ENCODE measurements at places on chromosomes 1 and 21.
A peak's percentile ranks its signal among the peaks of the same experiment; 100 is the strongest.

DNA sequence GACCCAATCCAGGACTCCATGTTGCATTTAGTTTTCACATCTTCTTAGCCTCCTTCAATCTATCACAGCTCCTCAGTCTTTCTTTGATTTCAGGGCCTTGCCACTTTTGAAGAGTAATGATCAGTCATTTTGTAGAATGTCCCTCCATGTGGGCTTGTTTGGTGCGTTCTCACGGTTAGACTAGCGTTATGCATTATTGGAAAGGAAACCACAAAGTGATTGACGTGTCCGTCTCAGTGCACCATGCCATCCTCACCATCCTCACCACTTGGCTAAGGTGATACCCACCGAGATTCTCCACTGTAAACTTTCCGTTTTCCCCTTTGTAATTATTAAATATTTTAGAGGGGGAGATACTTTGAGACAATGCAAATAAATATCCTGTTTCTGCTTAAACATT, 59.6 kb upstream of the OLIG2 start:
- DNase-seq, result no peak

DNA sequence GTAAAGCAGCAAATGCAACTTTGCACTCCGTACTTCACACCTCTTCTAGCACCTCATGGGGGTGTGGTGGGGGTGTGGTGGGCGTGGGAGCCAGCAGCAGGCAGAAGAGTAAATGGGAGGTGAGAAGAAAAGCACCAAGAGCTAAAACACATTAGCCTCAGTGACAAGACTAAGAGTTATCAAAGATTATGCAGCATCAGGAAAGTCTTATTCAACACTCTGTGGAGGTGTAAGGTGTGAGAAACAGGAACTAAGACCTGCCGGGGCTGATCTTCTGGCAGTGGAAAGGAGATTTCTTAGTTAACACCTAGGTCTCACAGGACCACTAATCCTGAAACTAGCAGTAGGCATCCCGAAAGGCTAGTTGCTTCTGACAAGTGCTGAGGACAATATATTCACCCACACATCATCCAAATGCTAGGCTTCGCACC, 9.9 kb downstream of the TGFBR3 start:
- DNase-seq, result peak; percentile 32

GRCh38 chr1:113042285-113043143, 30.5 kb upstream of the LRIG2 start:
- peak; percentile 4 for DNase-seq

DNA sequence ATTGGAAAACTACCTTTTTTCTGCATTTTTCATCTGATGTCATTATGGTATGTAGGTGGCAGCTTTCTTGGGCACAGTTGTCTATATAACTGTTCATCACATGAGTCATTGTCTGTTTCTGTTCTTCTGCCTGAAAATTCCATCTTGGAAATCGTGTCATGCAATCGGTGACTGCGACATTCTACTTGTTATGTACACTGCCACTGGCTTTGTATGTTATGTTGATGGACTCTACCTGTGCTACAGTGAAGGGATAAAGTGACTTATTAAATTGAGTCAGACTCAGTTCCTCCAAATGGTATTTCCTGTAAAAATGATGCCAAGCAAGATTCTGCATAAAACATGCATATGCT, 8.6 kb downstream of the SMAP2 start:
- DNase-seq, result no peak

DNA sequence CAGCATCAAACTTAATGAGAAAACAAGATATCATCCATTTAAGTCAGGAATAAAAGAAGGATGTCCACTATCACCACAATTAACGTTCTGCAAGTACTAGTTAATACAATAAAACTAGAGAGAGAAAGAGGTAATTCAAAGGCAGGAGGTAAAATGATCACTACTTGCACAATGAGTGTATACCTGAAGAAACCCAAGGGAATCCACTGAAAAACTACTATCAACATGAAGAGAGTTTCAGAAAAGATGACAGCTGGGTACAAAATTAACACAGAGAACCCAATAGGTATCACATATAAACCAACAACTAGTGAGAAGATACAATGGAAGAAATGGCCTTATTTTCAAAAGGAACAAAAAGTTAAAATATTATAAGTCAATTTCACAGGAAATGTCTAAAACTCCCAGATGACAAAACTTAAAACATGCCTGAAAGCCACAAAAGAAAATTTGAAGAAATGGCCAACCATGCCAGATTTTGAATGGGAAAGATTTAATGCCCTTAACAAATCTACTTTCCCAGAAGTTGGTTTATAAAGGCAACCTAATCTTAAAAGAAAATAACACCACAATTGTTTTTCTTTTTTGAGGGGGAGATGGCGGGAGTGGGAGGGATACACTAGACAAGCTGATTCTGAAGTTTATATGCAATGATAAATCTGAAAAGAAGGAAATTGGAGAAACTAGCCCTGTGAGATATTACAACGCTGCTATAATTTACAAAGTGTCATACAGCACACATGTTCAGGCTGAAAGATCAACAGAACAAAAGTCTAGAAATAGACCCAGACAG, 17.8 kb downstream of the VPS26C start:
- DNase-seq, result no peak

GRCh38 chr1:151166505-151166956, 587 bp downstream of the SCNM1 start:
- DNase-seq, result no peak

DNA sequence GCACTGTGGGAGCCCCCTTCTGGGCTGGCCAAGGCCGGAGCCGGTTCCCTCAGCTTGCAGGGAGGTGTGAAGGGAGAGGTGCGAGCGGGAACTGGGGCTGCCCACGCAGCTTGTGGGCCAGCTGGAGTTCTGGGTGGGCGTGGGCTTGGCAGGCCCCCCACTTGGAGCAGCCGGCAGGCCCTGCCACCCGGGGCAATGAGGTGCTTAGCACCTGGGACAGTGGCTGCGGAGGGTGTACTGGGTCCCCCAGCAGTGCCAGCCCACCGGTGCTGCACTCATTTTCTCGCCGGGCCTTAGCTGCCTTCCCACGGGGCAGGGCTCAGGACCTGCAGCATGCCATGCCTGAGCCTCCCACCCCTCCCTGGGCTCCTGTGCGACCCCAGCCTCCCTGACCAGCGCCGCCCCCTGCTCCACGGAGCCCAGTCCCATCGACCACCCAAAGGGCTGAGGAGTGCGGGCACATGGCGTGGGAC, 11.6 kb downstream of the SCYL3 start:
- DNase-seq, result no peak

DNA sequence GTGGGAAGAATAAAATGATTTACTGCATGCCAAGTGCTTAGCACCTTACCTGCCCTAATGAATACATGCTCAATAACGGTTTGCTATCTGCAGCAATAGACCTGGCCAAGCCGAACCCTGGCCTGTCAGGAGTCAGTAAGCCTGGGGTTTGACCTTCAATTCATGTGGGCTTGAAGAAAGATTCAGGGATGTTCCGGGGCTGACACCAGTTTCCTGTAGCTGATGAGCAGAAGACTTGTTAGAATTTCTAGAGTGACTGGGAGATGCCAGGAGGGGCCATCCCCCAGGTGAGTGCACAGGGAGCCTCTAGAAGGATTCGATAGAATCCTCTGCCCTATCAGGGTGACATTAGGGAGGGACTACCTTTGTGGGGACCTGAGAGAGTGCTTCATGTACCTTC, 210.9 kb downstream of the HIVEP3 start:
- no peak for DNase-seq

GRCh38 chr1:216045400-216045799, 377.8 kb downstream of the USH2A start:
- no peak for DNase-seq

GRCh38 chr1:209646558-209646957, 5.7 kb downstream of the LAMB3 start:
- no peak for DNase-seq

DNA sequence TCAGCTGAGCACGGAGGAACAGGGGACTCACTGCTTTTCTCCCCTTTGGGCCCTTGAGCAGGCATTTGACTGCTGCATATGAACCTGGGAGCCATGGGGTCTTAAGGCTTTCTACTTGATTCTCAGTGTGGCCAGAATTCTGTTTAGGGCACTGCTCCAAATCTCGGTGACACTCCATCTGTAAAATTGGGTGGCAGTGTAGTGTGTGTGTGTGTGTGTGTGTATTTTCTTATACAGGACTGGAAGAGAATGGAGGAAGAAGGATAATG, 162.2 kb downstream of the PBX1 start:
- no peak for DNase-seq

GRCh38 chr1:110282395-110282794, 56.8 kb upstream of the RBM15 start:
- DNase-seq, result no peak

DNA sequence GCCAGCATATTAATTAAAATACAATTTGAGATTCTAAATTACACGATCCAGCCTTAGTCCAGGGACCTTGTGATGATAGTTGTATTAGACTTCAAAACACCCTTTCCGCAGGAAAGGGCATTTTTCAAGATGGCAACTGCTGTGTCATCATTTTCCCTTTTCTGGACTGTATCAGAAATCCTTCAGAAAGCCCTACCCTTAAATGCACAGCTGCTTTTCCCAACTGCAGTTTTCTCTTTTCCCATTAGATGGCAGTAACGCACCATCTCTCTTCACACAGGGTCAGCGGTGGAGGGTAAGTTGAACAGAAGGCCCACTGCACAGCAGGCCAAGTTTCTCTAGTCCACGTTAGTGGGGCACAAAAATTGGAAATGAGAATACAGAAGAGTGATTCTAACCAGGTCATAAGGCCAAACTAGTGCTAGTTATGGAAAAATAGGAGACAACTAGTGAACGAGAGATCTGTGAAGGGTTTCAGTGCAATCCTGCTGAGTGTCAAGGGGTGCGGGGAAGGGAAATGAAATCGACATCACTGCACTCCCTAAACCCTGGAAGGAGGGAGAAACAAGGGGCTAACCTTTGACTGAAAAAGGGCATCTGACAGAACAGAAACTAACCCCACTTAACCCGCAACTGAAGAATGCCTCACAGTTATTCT, 22.1 kb upstream of the TDRD10 start:
- DNase-seq, result peak; percentile 57

DNA sequence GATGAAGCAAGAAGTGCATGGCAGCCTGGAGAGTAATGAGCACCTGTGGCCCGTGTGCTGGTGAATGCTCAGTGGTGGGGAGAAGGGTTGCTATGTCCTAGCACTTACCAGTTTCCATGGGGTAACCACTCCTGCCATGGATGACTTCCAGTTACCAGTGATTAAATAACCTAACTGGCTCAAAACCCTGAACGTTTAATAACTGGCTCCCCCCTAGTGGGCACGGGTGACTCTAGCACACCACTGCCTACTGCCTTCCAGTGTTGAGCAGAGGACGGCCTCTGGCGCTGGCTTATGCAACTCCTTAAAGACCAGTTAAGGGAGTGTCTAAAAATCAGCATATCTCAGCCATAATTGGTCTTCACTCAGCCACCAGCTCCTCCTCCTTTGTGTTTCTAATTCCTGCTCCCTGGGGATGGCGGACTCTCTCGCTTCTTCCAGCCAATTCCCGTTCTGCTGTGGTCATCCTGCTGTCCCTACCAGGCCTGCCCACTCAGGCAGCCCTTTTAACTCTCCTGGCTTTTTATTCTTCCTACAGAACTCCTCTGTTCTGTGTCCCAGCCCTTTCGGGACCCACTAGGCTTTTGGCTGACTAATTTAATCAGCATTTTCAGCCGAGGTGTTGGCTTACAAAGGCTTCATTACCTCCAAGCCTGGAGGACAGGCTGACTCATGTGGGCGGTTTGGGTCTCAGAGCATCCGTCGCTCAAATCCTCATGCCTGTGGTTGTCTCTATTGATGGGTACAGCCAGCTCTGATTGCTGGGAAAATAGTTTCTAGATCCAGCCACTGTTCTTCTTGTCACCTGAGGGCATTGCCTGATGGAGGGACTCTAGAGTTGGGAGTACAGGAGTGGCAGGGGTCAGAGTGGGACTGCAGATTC, 332.4 kb downstream of the CAMTA1 start:
- DNase-seq, result no peak

GRCh38 chr1:39321979-39322378, 117.5 kb downstream of the MACF1 start:
- no peak for DNase-seq

- peak; percentile 27 for DNase-seq
Observed at GRCh38 chr1:160108888-160109662, 6.5 kb upstream of the ATP1A2 start.

GRCh38 chr1:85665932-85666331, 42.3 kb downstream of the ZNHIT6 start:
- DNase-seq, result no peak

GRCh38 chr1:68725001-68725752, 228.3 kb upstream of the DEPDC1 start:
- DNase-seq, result no peak

DNA sequence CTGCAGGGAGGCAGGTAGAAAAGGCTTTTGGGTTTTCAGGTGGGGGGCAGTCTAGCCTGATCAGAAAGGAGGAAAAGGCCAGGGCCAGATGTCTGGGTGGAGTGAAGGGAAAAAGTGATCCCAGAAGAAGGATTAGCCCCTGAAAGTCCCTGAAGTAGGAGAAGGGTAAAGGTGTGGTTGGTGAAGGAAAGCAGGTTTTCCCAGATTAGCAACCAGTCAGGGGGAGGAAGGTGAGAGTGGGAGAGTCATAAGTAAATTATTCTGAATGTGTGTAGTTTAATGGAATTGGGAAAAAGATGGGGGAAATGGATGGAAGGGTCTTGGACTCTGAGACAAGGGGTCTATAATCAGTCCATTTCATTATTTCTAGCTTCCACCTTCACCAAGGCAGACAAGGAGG, 647 bp upstream of the SPRR1A start:
- no peak for DNase-seq

DNA sequence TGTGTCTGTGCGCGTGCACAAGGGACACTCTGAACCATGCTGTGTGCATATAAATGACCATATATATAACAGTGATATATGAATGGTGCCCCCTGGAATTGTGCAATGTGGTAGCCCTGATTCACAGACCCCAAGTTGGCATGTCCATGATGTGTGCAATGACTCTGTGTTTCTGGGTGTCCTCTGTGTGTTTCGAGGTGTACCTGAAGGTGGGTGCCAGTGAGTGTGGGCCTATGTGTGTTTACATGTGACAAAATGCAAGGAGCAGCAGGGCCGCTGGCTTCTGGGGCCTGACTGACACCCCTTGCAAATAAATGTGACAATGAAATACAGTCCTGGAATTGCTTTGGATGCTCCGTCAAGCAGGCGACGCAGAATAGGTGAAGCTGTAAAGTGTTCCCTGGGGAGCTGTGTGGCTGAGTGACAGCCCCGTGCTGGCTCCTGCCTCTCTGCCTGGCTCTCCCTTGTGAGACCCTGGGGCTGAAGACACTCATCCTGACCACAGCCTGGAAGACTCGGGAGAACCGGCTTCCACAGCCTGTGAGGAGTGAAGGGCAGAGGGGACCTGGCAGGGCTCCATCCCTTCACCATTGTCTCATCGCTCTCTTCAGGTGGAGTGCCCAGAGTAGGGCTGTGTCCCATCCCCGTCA, 38.2 kb upstream of the CSF3R start:
- DNase-seq, result no peak

Data from effector memory CD8-positive, alpha-beta T cell (primary cell).